ENCODE measurements at places on chromosomes 16 and 17.

DNA sequence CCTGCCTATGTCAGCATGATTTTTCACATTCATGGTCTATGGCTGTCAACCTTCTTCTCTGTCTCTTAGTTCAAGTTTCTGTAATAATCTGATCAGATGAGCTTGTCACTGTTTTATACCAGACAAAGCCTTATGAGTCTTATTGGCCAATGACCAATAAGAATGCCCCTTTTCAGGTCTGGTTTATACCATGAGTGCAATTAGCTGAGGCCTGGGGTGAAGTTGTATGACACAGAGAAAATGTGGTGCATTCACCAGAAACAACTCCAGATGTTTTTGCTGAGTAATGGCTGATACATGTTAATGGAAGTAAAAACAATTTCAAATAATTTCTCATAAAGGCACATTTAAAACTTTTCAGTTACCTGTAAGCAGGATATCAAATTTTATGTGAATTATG is 218.6 kb upstream of the CDH8 start:
- DNase-seq, result no peak

GRCh38 chr17:18117533-18117932 is 9.0 kb downstream of the MYO15A start:
- DNase-seq, result no peak

GRCh38 chr16:72752004-72752695 is 295.8 kb downstream of the ZFHX3 start:
- no peak for DNase-seq

DNA sequence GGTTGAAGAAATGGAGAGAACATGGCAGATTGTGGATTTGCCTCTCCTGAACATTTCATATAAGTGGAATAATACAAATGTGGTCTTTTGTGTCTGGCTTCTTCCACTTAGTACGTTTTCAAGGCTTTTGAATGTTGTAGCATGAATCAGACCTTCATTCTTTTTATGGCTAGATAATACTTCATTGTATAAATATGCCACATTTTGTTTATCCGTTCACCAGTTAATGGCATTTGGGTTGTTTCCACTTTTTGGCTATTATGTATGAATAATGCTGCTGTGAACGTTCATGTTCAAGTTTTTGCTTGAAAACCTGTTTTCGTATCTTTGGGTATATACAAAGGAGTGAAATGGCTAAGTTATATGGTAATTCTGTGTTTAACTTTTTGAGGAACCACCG is 130.4 kb downstream of the TANC2 start:
- no peak for DNase-seq

DNA sequence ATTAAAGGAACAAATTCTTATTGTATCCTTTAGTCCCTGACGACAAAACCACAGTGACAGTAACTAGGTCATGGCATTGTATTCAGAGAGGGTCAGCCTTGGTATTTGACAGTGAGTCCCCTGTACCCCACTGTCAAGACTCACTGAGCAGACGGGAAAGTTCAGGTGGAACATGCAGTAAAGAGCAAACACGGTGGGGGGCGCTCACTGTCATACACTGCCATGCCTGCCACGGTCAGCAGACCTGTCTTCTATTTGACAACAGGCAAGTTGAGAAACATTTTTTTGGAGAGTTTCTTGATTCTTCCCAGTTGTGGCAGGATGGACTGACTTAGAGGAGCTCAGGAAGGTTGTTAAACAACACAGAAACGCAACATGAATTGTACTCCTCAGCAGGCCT is 681.6 kb downstream of the KCNJ18 start:
- DNase-seq, result no peak

DNA sequence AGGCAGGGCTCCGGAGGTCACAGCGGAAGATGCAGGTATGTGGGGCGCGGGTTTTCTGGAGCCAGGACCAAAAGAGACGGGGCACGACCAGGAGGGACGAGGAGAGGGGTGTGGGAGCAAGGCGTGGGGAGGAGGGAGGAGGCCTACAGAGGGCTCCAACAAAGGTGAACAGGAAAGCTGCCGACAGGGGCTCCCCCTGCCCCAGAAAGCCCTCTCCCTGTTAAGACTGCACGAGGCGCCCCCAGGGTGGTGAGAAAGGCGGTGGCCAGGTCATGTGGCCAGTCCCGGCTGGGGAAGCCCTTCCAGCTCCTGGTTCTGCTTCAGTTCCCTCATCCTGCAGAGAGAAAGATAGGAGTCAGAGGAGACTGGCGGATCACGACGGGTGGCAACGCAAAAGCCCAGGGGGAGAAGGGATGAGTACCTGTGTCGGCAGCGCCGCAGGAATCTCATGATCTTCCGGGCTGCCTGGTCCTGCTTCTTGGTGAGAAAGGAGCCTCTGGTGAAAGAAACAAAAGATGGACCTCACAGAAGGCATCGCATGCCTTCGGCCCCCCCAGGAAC is 949 bp upstream of the SPAG7 start:
- no peak for DNase-seq

- no peak for DNase-seq
Measured at GRCh38 chr17:3973495-3974137, 9.4 kb upstream of the ATP2A3 start.

DNA sequence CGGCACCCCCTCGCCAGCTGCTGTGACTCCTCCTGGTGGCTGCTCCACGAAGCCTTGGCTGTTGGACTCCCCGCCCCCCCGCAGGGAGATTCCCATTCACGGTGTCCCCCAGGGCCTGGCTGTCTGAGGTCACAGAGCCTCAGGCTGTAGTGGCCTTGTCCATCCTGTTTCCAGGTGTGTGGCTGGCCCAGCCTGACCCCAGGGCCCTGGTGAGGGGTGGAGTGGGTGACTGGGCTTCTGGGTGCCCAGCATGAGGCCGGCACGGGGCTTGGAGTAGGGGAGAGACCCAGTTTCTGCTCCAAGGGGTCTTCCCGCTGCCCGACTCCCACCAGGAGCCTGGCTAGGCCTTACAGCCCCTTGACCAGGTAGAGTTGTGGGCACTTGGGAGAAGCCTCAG is 10.4 kb downstream of the PRSS27 start:
- DNase-seq, result no peak

- DNase-seq, result no peak
Measured at GRCh38 chr16:57534881-57535658, 1.3 kb downstream of the CCDC102A start.

GRCh38 chr17:40103688-40104087 is 3.3 kb upstream of the NR1D1 start:
- DNase-seq, result no peak

GRCh38 chr17:45111850-45112249 is 20.5 kb downstream of the PLCD3 start:
- no peak for DNase-seq

DNA sequence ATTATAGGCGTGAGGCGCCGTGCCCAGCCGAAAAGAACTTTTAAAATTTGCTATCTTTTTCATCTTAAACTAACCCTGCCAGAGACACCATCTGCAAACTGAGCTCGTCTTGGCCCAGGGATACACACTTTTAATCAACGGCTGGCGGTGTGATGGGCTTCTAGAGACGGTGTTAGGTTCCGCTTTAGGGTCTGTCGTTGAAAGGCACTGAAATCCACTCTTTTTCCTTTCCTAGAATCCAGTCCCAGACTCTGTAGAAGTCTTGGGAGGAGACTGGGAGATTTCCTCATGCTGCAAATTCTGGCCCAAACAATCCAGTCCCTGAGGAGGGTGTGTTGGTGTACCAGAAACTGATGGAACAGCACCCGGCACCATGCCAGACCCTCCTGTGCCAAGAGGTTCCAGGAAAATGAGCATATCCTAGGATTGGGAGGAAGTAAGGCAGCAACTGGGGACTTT is 52.0 kb upstream of the TEX2 start:
- DNase-seq, result peak; percentile 45

GRCh38 chr17:83026311-83026811 is 53.0 kb upstream of the METRNL start:
- no peak for DNase-seq

DNA sequence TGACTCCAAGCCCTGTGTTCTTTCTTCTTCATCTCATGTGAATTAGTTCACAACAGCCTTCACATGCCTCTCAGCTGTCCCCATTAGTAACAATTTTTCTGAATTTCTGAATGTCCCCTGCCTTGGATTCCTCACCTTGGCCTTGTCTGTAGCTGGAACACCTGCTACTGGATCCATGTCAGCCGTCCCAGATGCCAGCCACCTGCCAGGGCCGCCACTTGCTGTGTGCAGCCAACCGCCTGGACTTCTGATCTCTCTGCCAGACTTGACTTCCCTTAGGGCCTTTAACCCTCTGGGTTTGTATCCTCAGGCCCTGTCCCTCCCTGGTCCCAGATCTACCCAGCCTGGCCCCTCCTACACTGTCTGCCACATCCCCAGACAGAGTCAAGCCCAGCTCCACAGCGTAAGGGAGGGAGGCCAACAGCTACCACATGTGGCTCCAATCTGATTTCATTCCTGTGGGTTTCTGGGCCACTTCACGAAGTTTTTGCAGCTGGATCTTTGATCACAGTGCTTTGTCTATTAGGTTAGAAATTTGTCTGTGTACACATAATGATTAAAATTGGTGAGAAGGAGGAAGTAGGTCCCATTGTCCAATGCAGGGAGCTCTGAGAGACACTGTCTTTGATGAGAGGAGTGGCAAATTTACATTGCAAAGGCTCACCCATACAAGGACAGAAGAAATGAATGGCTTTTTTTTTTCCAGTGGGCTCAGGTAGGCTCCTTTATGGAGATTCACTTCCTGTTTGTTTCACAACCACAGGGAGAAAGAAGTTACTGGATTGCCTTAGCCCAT is 15.3 kb downstream of the MPP2 start:
- DNase-seq, result no peak

- DNase-seq, result no peak
Measured at GRCh38 chr16:65961476-65962143, 404.9 kb upstream of the CDH5 start.

DNA sequence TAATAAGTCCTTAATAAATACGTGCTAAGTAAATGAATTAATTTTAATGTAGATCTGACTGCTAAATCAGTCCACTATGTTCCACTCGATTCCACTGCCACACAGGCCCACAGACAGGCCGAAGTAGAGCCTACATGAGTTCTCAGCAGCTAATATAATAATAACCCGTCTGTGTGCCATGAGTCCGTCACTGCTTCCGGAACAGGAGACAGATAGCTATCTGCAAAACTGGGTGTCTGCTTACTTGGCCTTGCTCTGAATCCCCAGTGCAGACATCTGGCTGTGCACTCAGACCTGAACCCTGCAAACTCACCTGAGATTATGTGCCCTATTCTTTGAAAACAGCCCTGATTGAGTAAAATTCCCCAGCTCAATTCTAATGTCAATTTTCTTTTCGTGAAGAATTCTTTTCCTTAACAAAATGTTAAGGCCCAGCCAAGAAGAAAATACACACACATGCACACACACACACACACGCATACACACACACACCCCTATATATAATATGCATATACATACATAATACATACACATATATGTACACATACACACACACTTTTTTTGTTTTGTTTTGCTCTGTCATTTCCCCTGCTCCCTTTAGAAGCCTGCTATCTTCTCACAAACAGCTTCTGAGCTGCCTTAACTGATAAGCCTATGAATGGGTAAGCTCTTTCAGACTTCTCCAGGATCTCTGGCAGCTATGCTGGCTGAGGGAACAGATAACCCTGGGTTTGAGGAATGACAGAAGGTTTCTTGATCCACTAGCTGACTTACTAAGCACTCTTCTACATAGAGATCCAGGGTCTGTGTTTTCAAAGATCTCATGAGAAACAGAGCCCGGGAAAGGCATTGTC is 39.8 kb upstream of the TOM1L1 start:
- DNase-seq, result no peak

GRCh38 chr17:38733982-38734973 is 4.1 kb downstream of the CISD3 start:
- DNase-seq, result no peak

GRCh38 chr16:79863128-79864031 is 262.8 kb upstream of the MAF start:
- no peak for DNase-seq

DNA sequence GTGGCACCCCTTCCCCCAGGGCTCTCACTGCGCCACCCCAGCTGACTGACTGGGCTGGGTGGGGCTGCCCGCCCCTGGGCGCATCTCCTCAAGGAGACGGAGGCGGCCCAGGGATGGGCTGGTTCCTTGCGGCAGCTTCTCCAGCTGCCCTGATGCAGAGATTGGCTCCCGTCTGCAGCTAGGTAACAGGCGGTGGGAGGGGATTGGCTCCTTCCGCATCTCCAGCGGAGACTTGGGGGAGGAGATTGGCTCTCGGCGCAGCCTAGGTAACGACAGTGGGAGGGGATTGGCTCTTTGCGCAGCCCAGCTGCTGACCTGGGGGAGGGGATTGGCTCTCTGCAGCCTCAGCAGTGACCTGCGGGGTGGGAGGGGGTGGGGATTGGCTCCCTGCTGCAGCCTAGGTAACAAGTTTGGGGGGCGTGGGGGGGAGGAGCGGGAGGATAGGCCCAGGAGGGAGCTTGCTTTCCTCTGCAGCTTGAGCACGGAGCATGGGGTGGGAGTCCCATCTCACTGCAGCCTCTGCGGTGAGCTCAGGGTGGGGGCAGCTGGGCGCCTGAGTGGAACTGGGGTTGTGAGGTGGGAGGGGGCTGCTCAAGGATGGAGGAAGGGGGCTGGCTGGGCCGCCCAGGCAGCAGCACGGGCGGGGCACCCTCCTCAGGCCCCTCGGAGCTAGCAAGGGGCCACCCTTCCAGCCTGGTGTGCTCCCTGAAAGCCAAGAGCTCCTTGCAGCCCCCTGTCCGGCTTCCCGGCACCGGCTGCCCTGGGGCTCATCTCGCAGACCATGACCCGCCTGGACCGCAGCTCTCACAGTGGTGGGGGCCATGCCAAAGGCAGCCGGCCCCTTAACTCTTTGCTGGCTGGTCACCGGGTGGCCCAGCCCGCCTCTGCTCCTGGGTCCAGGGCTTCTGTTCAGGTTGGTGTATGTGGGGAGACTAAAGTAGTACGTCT is 6.4 kb downstream of the NFE2L1 start:
- peak; percentile 51 for DNase-seq

DNA sequence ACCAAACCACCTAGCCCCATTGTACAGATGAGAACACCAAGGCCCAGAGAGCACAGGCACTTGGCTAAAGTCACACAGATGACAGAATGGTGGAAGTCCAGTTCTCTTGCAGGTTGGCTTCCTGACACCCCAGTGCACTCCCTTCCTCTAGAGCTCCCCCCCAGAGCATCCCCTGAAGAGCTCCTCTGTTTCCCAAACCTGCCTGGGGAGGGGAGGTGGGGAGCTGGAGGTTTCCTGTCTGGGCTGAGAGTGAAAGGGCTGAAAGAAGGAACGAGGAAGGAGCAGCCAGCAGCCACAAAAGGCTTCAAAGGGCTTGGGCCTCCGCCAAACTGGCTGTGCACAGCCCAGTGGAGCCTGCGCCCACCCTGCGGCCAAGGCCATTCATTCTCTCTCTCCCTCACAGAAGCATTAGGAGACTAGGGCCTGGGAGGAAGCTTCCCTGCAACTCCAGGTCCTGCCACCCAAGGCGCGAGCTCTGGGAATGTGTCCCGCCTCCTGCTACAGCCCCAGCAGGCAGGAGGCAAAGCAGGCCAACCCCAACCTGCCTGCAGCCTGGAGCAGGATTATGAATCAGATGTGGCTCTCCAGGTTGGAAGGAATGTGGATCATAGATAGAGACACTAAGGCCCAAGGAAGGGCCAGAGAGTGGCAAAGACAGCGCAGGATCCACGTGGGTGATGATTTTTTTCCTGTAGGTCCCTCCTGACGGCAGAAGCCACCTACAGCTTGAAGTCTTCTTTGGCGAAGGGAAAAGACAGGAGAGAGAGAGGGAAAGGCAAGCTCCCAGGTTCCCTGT is 913 bp downstream of the SLC13A5 start:
- no peak for DNase-seq

- no peak for DNase-seq
Measured at GRCh38 chr16:86158688-86159360, 259.9 kb downstream of the IRF8 start.

GRCh38 chr17:75697651-75698291 is 23.5 kb upstream of the ITGB4 start:
- DNase-seq, result no peak

Measured in urinary bladder (tissue), 4 donors.